ENCODE measurements at places on chromosomes 6 and 20.
A peak's percentile ranks its signal among the peaks of the same experiment; 100 is the strongest.

GRCh38 chr6:109349419-109349987, 32.8 kb downstream of the CD164 start:
- DNase-seq, result no peak

GRCh38 chr20:54027704-54028103, 42.7 kb downstream of the BCAS1 start:
- DNase-seq, result no peak

GRCh38 chr20:46171909-46172308, 53.8 kb downstream of the CD40 start:
- no peak for DNase-seq

- no peak for DNase-seq
These were observed 158.1 kb upstream of the ARG1 start for GRCh38 chr6:131414956-131415355.

GRCh38 chr6:147310521-147310920, 106.3 kb downstream of the STXBP5 start:
- DNase-seq, result no peak

DNA sequence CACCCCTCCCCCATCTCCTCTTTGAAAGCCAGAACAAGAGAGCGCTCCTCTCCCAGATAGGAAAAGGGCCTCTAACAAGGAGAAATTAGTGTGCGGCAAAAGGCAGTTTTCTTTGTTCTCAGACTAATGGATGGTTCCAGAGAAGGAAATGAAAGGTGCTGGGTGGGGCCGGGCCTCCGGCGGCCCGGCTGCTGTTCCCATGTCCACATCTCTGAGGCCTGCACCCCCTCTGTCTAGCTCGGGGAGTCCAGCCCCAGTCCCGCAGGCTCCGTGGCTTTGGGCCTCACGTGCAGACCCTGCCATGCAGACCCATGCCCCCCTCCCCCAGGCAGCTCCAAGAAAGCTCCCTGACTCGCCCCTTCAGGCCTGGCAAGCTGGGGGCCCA, 35.8 kb upstream of the MRGBP start:
- no peak for DNase-seq

DNA sequence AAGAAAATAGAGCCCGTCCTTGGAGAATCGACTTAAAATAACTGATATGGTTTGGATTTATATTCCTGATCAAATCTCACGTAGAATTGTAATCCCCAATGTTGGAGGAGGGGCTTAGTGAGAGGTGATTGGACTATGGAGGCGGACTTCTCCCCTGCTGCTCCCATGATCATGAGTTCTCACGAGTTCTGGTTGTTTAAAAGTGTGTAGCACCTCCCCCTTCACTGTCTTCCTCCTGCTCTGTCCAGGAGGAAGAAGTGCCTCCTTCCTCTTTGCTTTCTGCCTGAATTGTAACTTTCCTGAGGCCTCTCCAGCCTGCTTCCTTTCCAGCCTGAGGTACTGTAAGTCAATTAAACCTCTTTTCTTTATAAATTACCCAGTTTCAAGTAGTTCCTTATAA, 529.2 kb downstream of the HAO1 start:
- no peak for DNase-seq

DNA sequence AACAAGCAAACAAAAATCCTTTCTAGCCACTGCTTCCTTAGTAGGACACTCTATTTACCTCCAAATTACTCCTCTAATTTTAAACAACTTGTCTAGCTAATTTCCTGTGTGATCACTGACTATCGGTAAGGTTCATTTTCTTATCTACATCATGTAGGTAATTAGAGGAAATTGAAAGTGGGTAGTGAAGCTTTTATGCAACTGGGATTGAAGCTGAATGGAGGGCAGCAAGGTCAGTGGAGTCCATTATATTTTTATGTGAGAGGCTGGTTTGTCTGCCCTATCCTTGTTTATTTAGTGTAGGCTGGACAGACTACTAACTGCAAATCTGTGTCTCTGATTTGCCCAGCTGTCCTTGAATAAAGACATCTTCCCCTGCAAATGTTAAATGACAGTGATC, 88.5 kb upstream of the SIM1 start:
- DNase-seq, result no peak

DNA sequence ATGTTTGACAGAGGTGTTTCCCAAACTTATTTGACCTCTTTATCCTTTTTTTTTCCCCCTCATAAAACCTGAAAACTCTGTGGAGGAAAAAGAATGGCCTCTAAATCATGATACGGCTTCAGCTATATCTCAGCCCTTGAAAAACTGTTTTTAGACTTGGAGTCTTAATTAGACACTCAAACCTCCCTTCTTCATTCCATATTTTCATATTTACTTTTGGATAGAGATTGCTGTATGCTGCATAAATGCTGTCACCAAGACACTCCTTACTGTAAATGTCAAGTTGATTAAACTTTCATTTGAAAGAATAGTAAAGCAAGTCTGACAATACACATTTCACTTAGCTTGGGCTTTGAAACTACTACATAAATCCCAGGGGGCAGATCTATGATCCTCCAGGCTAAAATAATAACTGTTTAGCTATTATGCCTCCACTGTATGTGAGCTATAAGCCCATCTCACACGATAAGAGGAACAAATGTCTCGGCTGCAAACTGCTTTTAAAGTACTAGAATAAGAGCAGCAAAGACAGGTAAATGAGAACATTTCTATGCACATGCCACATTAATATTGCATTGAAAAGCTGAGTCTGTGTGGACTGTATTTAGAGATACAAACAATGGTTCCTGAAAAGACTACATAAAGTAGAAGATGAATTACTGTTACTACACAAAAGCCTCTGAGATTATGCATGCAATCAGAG, 141.3 kb upstream of the HMGN3 start:
- no peak for DNase-seq

- DNase-seq, result no peak
These were observed 445.9 kb upstream of the JARID2 start for GRCh38 chr6:14799928-14800327.

DNA sequence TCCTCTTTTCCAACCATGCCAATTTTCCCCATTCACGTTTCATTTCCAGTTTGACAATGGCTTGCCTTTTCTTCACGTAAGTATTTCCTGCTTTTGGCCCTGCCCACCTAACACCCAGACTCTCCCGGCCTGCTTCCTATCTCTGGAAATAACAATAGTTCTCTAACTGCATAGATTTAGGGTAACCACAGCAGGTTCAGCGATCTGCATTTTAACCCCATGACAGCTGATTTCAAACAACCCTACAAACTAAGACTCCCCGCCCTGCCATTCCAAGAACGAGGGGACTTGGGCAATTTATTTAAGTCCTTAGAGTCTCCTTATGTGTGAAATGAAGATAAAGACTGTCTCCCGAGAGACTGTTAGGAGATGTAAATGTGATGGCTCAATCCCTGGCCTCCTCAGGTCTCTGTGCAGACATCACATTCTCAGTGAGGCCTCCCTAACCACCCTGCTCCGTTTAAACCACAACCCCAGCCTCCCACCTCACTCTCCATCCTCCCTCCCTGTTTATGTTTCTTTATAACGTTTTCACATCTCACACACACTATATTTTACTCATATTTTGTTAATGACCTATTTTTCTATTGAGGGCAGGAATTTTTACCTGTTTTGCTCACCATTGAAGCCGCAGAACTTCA, 134.8 kb downstream of the GJA10 start:
- DNase-seq, result no peak

DNA sequence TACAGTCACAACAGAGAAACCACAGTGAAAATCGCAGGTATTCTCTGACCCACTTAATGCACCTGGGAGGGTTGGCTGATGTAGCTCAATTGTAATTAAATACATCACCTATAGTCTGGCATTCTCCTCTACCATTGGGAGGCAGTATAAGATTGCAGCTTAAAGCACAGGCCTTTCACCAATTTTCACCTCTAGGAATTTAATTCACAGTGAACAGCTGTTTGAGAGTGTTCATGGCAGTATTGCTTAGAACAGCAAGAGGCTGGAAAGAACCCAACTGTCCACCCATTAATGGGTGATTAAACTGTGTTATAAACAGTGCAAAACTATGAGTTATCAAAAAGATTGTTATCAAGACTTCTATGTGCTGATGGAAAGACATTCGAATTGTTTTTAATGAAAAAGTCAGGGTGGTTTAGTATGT, 2.0 kb downstream of the EDEM2 start:
- no peak for DNase-seq

- DNase-seq, result no peak
These were observed 1.2 kb downstream of the RNF217 start for GRCh38 chr6:124963416-124963785.

GRCh38 chr6:67802771-67803170, 832.3 kb upstream of the ADGRB3 start:
- DNase-seq, result no peak

DNA sequence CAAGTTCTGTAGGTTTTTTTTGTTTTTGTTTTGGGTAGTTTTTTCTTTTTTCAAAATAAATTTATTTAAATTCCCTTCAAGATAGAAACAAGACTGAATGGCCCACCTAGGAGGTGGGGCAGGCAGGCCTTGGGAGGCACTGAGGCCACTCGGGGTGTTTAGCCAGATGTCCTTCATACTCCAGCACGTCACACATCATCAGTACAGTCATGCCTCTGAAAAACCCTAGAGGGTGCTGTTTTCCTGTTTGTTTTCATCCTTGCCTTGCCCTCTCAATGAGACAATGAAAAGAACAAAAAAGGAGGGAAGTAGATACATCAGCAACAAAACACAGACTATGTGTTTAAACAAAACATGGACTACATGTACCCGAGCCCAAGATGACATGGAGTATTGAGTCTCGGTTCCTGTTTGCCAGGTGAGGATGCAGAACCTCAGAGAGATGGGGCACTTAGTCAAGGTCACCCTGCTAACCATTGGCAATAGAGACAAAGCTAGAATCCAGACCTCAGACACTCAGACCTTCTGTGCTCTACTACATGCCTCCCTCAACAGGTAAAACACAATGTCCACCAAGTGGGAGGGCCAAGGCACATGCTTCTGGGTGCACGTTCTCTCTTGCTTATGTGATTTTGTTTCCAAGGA, 26.8 kb upstream of the CLIC5 start:
- no peak for DNase-seq

GRCh38 chr6:139219271-139219729, 72.5 kb downstream of the TXLNB start:
- peak; percentile 97 for DNase-seq

- no peak for DNase-seq
These were observed 54.8 kb downstream of the OPN5 start for GRCh38 chr6:47836639-47837038.

DNA sequence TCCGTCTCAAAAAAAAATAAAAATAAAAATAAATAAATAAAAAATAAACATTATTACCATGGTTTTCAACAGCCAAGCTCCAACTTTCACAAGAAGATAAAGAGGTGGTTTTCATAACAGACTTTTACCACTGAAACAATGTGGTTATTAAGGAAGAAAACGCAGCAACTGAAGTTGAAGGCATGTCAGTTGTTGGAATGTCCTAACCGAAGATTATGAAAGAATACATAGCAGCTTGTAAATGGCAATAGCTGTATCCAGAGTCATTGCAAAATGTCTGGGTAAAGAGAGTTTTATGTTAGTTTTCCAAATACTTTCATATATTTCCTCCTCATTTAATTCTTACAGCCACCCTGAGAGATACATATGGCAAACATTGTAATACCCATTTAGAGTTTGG, 161.6 kb upstream of the MARCKS start:
- DNase-seq, result no peak

DNA sequence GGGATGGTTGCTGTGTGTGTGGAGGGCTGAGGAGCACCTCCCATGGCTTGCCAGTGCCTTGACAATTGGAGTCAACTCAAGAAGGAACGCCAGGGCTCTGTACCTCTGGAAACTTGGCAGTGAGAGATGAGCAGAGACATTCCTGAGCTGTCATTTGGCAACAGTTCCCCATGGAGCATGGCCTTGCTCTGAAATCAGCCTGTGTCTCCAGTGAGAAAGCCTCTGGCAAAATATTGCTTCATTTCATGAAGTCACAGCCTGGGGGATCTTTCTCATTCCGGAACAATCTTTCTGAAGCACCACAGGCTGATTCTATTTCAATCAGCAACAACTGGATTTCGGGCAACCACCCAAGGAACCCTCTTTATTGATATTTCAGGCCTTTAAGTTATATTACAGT, 52.2 kb upstream of the FNDC1 start:
- DNase-seq, result no peak

DNA sequence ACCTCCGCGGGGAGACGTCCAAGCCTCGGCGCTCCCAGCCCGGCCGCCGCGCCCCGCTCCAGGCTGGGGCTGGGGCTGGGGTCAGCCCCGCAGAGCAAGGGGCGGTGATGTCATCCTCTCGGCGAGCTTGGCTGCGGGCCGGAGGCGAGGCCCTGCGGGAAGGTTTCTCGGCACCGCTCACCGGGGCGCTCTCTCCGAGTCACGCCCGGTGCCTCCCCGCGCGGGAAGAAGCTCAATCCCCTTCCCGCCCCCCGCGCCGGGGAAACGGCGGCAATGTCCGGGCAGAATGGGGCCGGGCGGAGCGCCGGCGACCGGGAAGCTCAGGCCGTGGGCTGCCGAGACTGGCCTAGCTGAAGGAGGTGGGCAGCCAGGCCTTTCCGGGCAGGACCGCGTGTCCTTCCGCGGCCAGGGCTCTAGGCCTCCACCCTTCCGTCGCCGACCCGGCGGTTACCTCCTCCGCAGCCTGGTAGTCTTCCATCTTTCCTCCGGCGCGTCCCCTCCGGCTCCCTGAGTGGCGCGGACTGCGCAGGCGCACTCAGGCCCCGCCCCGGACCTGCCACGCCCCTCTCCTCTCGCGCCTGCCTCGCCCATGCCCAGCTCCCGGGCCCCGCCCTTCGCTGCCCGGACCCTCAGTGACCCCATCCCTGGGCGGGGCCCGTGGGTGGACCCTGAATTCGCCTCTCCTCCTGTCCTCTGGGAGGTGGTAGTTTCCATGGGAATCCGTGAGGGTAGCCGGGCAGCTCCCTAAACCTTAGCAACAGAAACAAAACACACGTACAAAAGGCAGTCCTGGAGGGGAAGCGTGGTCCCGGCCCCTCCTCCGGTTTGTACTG, at the start of gene DYNLT1:
TSS of gene DYNLT1 (minus strand) at position 513 of the 833 bp plus-strand sequence. CDS start at position 478, 35 bp downstream.
- peak; percentile 84 for DNase-seq

DNA sequence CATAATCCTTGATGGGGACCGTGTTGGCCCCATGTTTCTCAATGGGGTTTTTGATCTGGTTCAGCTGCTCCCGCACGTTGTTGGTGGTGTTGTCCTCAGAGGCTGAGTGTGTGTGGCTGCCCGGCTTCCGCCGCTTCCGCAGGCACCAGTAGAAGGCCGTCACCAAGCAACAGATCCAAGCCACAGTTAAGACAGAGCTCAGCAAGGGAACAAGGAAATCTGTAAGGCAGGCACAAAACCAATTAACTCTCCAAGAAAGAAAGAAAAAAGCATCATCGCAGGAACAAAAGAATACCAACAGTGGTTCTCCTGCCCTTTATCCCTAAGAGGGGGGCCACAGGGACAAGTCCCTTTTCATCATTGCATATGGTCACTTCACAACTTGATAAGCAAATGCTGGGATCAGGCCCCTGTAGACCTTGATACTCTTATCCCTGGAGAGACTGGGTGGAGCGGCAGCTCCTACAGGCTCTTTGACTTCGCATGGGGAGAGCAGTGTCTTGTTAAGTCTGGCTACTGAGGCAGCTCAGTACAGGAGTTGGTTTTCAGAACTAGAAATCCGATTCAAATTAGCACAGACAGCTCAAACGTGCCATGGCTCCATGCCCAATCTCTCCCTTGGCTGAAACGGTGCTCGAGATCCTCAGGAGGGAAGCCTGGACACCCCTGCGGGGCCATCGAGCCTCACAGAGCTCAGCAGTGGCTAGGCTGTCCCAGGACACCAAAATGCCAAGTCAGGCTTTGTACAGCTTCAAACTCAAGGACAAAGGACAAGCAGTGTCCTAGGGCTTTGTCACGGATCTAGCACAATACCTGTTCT, 33.9 kb downstream of the JAG1 start:
- DNase-seq, result peak; percentile 91

- DNase-seq, result no peak
These were observed 49.4 kb upstream of the NFATC2 start for GRCh38 chr20:51591871-51592270.

Data from posterior cingulate gyrus (tissue), 11 donors.